CD4-positive, alpha-beta T cell treated with Interleukin-2 at 100 ng/mL for 4 hours (primary cell): ENCODE measurements at places on chromosomes 11 and 22.

DNA sequence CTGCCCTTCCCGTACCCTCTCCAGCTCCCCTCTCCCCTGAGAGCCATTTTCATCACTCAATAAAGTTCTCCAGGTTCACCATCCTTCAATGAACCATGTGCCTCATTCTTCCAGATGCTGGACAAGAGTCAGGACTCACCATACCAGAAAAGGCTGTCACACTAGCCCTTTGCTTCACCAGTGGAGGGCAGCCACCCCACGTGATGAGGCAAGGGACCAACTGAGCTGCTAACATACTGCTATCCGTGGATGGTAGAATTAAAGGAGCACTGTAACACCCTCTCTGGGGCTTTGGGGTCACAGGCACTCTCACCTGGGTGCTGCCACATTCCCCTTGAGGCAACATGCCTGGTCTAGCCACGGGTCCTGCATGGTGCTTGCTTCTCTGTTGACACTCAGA lies 13.1 kb upstream of the OR5I1 start:
- DNase-seq, result no peak

GRCh38 chr11:69640260-69640994 lies 529 bp upstream of the CCND1 start:
- DNase-seq, result no peak

GRCh38 chr22:44351685-44352377 lies 39.1 kb upstream of the SHISAL1 start:
- DNase-seq, result no peak

GRCh38 chr11:10655227-10655626 lies 38.3 kb downstream of the IRAG1 start:
- no peak for DNase-seq

- DNase-seq, result no peak
Observed at GRCh38 chr11:353179-353873, 16.0 kb upstream of the B4GALNT4 start.

DNA sequence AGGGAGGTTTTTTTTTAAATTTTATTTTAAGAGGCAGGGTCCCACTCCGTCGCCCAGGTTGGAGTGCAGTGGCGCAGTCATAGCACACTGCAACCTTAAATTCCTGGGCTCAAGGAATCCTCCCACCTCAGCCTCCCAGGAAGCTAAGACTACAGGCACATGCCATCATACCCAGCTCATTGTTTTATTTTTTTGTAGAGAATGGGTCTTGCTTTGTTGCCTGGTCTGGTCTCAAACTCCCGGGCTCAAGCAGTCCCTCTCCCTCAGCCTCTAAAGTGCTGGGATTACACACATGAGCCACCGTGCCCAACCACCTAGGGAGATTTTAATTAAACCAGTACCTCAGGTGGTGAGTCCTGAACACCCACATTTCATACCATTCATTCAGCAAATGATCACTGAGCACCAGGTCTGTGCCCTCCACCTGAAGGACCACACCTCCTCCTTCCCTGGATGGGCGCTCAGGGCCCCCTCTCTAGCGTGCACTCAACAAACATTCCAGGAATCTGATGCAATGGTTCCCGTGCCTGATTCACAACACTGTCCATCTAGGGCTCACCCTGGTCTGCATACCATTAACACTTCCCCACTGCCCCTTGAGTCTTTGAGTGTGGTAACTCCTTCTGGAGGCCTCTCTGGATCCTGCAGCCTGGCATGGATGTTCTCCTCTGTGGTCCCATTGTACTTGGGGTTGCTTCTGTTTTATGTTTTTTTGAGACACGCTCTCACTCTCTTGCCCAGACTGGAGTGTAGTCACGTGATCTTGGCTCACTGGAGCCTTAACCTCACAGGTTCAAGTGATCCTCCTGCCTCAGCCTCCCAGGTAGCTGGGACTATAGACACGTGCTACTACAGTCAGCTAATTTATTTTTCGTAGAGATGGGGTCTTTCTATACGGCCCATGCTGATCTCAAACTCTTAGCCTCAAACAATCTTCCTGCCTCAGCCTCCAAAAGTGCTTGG lies 9.6 kb upstream of the MYH9 start:
- DNase-seq, result no peak

DNA sequence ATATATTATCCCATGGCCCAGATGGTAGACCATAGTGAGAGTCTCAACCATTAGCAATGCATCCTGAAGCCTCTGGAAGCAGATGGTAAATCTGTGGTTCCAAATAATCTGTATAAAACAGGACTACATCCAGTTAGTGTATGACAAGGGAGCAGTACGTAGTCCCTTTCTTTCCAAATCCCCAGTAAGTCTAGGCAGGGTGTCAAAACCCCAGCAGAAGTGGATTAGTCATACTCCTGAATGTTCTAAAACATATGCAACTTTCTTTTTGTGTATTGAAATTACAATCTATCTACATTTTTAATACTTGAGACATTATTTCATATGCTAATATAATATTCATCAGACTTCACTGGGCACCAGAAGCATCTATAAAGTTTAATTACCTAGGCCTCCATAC lies 295.1 kb upstream of the ANO5 start:
- DNase-seq, result no peak

DNA sequence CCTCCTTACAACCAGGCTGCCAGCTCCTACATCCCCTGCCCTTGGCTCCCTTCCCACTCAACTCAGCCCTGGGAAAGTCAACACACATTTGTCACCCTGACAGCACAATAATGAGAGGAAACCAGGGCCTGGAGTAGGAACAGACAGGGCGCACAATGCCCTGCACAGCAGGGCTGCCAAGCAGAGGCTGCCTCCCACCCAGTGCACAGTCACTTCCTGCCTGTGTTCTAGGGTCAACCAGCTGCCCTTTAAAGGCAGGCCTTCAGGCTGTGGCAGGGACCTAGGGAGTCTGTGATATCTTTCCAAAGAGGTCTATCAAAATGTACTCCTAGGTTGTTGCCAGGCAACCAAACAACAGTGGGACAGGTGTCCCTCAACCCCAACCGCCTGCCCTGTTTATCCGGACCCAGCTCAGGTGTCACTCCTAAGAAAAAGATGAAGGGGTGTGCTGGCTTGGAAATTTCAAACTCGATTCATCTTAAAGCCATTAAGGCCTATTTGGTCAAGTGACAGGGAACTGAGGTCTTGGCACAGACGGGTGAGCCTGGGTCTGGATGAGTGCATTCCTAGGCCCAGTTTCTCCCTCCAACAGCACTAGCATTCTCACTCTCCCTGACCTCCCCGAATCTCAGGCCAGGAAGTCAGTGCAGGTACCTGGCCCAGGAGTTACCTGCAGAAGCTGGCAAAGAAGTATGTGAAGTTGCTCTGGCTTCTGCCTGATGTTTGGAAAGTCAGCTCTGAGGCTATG lies 110.3 kb upstream of the PITPNB start:
- DNase-seq, result no peak

- no peak for DNase-seq
Observed at GRCh38 chr11:2220173-2220771, 48.7 kb upstream of the TH start.

DNA sequence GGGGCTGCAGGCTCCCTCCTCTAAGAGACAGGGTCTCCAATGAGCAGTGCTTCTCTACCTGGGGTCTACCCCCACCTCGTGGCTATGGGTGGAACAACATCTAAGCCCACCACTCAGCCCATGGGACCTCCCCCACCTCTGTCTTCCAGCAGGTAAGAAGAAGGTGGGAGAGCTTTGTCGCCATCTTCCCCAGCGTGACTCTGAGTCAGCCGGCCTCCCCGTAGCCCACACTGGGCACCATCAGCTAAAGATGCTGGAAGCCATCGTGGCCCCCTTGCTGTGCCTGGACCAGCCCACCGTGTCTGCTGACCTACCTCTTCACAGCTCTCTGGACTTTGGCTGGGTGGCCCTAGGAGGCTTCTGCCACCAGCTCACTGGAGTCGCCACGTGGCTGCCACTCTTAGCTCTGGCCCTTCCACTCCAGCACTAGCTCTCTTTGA lies 944 bp downstream of the C11orf86 start:
- DNase-seq, result no peak

DNA sequence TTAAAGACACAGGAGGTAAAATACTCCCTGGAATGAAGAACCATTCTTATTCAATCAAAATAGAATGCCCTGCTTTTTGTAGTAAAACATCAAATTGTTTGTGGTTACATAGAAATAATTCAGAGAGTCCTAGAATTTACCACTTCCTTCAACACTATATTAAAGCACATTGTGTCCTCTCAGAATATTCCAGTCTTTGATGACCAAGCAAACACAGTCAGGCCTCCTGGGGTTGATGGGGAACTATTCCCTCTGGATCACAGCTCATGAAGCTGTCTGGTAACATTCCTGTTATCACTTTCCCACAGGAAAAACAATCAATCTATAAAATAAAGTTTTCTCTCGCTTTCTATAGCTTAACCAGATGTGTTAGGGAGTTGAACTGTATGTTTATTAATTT lies 389.3 kb downstream of the KCNA4 start:
- no peak for DNase-seq

DNA sequence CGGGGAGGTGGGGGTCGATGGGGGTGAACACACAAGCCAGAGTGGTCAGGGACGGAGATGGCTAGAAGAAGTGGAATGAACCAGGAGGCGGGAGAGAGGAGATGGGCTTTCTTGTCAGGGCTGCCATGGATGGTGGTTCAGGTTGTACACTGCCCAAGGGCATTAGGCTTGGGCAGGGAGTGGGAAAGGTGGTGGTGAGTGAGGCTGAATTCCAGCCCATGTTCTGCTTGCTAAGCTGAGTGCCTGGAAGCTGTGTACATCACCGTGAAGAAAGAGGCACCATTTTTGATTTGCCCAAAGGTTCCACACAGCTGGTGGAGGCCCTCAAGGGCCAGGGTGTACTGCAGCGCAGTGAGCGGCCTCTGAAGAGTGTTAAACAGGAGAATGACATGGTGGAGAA lies 16.9 kb downstream of the IL2RB start:
- DNase-seq, result no peak

DNA sequence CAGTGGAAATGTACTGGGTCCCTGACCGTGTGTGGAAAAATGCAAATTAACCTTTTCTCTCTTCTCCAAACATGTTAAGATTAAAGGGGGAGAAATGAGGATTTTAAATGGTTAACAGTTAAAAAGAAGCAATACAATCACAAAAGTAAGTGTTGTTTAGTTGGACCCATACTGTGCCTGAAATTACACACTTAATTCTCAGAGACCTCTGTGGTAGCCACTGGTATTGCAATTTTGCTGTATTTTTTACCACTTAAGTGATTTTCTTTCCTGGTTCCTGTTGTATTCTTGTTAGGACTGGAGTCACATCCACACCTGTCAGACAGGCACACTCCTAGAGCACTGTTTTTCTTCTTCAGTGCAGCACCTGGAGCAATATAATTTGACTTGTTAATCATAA lies 179.6 kb upstream of the PDGFD start:
- DNase-seq, result no peak

GRCh38 chr22:27827604-27828587 lies 26.3 kb upstream of the MN1 start:
- no peak for DNase-seq

- no peak for DNase-seq
Observed at GRCh38 chr11:73396985-73397384, 20.8 kb downstream of the RELT start.

DNA sequence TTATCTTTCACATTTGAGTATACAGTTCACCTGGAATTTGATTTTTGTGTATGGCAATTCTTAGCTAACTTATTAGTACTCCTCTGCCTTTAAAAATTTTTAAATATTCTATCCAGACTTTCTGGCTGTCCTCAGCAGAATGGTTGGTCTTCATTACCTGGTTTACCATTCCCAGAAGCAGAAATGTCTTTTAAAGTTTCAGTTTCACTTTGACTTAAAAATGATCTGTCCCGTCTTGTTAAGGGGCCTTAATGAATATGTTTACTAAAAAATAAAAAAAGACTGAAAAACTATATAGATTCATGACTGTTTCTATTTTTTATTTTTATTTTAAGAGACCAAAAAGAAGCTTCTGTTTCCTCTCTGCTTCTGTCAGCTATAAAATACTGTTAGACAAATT lies 70.5 kb upstream of the TNRC6B start:
- DNase-seq, result peak; percentile 20
